Thoracic aorta endothelial cell (primary cell): ENCODE measurements at places on chromosomes 7 and 10. TPM values are rescaled to one million over a fixed set of nuclear protein-coding genes. Genes with fewer than 3 reads are reported as not detected.

The CHAT gene
- not detected in 2 replicates for total RNA-seq

The SLC26A3 gene
- total RNA-seq = not detected in 2 replicates

The PTEN gene
- total RNA-seq = 139 and 171 TPM in 2 replicates

The WEE2 gene
- total RNA-seq = not detected in 2 replicates

The RADIL gene
- total RNA-seq = 0.80 and 2.0 TPM in 2 replicates

The BMI1 gene
- total RNA-seq = 52.6 and 61.7 TPM in 2 replicates

The MAGI2 gene
- total RNA-seq = 7.2 and 7.7 TPM in 2 replicates

The TNS3 gene
- 22.2 and 58.2 TPM in 2 replicates for total RNA-seq

The PPA1 gene
- 281 and 329 TPM in 2 replicates for total RNA-seq

The ANTXRL gene
- total RNA-seq = not detected in 2 replicates

The BEND7 gene
- 12.9 and 24.3 TPM in 2 replicates for total RNA-seq

The PCGF6 gene
- total RNA-seq = 17.6 and 19.0 TPM in 2 replicates

The PLEKHS1 gene
- total RNA-seq = not detected in 2 replicates

The SFTPA1 gene
- total RNA-seq = not detected in 2 replicates

The ING3 gene
- total RNA-seq = 30.5 and 30.9 TPM in 2 replicates

The PLXDC2 gene
- 0.93 and 1.5 TPM in 2 replicates for total RNA-seq

The MASTL gene
- total RNA-seq = 23.5 and 37.9 TPM in 2 replicates

The DRGX gene
- not detected in 2 replicates for total RNA-seq

The MYL7 gene
- total RNA-seq = not detected in 2 replicates

The PDE6C gene
- not detected in 2 replicates for total RNA-seq
